ENCODE measurements at places on chromosomes 2 and 18.

DNA sequence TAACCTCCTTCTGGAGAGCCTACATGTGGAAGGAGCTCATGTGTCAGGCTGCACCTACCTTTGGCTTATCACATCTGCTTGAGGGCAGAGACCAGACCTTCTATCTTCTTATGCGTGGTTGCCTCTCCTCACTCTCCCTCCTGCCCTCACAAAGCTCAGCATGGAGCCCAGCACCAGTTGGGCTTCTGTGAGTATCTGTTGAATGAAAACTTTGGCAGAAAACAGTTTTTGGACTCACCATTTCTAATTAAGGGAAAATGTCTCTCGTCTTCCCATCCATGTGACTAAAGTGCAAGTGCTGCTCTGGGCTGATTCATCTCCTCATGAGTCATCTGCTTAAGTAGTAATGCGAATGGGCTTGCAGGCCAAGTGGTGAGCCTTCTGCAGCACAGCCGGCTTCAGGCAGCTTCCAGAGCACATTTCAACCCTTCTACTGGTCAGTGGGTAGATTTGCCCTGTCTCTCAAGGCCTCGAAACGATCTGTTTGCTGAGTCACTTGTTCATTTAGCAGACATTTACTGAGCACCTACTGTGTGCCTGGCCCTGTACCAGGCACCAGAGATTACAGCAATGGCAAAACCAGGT, 102.6 kb downstream of the VSNL1 start:
- DNase-seq = no peak

- no peak for DNase-seq
Measured at GRCh38 chr2:157874348-157874747, 1.8 kb downstream of the ACVR1 start.

DNA sequence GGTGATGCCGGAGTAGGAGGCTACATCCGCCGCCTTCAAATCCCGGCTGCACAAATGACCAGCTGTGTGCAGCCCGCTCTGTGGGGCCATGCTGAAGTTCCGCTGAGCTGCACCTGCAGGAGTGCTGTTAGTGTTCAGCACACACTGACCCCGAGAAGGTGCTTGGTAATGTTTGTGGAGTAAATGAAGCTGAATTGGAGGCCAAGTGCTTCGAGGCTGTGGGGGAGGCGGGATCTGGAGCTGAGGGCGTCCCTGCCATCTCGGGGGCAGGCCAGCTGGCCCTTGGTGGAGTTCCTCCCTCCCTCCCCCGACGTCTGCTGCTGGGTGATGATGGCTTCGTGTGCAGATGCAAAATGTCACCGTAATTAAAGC, 23.2 kb downstream of the KCNF1 start:
- no peak for DNase-seq

- no peak for DNase-seq
Measured at GRCh38 chr2:120442923-120443571, 97.1 kb downstream of the INHBB start.

- no peak for DNase-seq
Measured at GRCh38 chr2:183951630-183952029, 646.7 kb upstream of the ZNF804A start.

DNA sequence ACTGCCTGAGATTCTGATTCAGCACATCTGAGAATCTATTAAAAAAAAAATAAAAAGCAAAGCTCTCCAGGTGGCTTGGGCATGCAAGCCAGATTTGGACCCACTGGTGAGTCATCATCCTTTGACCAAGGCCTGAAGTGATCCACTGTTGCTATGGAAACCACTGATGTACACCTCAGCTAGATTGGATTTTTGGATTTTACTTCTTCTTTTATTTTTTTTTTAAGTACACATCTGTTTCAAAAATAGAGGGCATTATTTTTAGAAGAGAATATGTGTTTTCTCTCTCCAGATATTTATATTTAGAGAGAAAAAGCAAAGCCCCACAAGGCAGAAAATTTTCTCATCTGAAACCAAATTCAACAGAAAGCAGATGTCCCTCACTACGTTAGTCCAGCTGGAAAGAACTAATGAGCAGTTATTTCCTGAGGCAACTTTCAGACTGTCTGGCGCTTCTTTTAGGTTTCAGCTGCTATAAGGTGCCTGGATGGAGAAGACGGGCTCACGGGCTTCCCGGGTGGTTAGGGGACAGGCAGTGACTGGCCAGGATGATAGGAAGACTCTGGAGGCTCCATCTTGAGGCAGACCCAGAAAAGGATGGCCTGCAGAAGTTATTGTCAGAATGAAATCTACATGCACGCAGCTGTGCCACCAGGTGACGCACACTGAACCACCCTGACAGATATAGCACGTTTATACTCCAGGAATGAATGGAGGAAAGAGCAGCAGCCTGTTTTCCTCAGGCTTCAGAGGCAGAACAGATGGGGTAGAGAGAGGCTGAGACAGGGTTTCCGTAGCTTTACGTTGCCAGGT, 50.5 kb downstream of the MRPL35 start:
- DNase-seq = no peak

GRCh38 chr2:126748188-126748760, 92.3 kb downstream of the GYPC start:
- no peak for DNase-seq

DNA sequence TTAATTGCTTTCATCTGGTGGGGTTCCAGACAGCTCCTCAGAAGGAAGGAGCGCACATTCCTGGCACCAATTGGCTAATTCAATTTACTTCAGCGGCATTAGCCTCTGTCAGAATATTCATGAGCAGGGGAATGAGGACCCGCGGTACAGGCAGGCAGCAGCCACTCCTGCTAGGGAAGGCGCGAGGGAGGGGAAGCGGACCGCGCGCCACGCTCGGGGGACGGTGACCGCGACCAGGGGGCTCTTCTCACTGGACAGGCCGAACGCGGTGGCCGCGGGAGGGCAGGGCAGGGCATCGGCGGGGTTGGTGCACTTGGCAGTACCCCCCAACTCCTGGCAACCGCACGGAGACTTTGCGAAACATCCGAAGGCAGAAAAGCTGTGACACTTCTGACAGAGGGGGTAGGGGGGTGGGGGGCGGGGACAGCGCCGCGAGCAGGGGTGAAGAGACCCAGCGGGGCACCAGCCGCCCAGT, at the start of gene CDH20:
Gene CDH20 (plus strand): TSS at position 160 of the 475 bp plus-strand sequence.
- no peak for DNase-seq

DNA sequence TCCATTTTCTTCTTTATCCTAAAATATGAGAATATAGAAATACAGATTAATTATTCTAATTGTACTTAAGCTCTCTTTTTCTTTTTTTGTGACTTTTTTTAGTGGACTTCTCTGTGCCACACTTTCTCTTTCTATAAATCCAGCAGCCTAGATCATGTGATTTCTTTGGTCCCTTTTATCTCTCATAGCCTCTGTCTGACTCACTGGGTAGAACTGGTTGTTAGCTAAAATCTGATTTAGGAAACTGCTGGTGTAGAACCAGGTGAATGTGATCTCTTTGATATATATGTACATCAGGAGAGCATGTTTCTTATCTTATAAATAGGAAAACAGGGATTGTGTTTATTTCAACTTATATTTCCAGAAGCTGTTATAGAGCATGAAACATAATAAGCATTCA, 54.9 kb downstream of the VRK2 start:
- DNase-seq = no peak

GRCh38 chr2:157059036-157059435, 198.5 kb upstream of the GALNT5 start:
- DNase-seq = no peak

DNA sequence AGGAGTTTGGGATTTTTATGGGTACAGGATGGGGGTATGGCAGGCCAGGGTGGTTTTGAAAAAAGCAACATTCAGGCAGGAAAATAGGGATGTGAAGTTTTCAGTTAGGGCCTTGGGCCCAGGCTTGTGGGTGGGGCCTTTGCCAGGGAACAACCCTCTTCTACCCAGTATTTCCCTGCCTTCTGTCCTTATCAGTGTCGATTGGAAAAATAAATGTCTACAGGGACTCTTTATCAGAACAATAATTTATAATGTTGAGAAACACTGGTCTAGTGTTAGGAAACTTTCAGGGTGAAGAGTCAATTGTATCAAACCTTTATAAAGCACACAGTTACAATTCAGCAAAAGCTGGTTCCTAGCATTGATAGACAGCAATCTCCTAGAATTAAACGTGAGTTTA, 214.1 kb upstream of the NABP1 start:
- DNase-seq = no peak

GRCh38 chr2:135768863-135769262, 27.2 kb downstream of the UBXN4 start:
- DNase-seq = no peak

DNA sequence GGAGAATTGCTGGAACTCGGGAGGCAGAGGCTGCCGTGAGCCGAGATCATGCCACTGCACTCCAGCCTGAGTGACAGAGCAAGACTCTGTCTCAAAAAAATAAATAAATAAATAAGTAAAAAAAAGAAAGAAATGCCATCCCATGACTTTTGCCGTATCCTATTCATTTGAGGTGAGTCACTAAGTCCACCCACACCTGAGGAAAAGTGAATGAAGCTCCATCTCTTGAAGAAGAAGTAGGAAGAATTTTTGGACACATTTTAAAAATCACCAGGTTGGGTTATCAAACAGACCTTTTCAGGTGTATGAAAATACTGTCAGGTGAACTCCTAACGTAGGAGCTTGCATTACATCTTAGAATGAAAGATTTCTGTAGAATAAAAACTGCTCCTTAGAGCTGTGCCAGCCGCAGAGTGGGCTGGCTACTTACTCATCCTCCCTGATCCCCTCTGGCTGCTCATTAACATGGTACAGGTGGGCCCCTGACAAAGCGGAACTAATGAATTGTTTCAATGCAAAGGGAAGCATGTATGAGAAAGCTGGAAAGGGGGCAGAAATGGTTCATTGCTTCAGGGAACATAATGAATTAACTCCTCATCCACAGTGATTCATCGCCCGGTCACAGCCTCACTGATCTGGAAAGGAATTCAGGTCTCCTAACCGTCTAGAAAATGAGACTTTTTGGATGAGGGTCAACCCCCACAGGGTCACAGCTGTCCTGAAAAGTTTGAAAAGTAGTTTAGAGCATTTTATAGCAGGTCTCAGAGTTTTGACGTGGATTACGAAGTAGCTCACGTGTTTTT, 191.4 kb downstream of the SPP2 start:
- DNase-seq = no peak

DNA sequence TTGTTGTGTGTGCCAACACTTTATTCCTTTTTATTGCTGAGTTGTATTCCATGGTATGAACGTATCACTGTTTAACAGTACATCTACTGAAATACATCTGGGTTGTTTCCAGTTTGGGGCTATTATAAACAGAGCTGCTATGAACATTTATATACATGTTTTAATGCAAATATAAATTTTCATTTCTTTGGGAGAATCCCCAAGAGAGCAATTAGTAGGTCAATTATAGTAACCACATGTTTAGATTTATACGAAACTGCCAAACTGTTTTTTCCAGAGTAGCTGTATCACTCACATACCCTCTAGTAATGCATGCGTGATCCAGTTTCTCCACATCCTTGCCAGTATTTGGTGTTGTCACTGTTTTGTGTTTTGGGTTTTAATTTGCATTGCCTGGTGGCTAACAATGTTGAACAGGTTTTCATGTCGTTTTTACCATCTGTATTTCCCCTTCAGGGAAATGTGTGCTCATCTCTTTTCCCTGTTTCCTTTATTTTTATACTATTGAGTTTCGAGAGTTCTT, 81.0 kb downstream of the TMEM131 start:
- DNase-seq = no peak

DNA sequence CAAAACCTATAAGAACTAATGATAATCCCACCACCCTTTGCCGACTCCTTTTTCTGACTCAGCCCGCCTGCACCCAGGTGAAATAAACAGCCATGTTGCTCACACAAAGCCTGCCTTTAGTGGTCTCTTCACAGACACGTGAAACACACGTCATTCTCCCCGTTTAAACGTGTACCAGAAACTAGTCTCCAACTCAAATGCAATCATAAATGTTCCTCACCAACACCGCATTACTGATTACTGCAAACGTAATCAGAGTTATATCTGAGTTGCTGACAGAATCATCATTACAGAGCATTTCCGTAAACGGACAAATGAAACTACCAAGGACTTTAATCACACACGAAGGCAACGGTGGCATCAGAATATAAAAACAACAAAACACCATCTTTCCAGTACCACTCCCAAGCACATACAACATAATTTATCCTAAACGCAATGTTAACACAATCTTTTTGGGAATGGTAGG, 1.9 kb downstream of the CLK1 start:
- DNase-seq = no peak
